ENCODE measurements at places on chromosomes 7 and 10.

- no peak for DNase-seq
Observed at GRCh38 chr10:9860045-9860444, 1157.6 kb upstream of the CELF2 start.

GRCh38 chr7:39838326-39838725 is 111.7 kb upstream of the CDK13 start:
- DNase-seq, result no peak

- DNase-seq, result no peak
Observed at GRCh38 chr10:124364674-124365073, 54.0 kb downstream of the OAT start.

DNA sequence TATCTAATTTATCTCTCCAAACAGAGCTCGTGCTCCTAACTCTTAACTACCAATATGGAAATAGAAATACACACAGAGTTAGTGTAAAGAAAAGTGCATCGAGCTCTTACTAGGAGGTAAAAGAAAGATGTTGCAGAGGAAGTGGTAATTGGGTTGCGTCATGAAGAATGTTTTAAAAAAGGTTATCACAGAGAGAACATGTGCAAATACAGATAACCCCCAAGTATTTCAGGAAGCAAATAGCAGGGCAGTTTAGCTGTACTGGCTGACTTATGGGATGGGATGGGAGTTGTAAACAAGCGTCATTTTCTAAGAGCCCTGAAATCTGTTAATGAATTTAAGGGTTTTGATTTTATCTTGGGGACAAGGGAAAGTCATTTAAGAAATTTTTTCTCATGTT is 153.9 kb downstream of the AGMO start:
- no peak for DNase-seq

DNA sequence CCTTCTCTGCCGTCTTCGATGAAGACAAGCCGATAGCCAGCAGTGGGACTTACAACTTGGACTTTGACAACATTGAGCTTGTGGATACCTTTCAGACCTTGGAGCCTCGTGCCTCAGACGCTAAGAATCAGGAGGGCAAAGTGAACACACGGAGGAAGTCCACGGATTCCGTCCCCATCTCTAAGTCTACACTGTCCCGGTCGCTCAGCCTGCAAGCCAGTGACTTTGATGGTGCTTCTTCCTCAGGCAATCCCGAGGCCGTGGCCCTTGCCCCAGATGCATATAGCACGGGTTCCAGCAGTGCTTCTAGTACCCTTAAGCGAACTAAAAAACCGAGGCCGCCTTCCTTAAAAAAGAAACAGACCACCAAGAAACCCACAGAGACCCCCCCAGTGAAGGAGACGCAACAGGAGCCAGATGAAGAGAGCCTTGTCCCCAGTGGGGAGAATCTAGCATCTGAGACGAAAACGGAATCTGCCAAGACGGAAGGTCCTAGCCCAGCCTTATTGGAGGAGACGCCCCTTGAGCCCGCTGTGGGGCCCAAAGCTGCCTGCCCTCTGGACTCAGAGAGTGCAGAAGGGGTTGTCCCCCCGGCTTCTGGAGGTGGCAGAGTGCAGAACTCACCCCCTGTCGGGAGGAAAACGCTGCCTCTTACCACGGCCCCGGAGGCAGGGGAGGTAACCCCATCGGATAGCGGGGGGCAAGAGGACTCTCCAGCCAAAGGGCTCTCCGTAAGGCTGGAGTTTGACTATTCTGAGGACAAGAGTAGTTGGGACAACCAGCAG is 60.4 kb upstream of the BTBD16 start:
- no peak for DNase-seq

DNA sequence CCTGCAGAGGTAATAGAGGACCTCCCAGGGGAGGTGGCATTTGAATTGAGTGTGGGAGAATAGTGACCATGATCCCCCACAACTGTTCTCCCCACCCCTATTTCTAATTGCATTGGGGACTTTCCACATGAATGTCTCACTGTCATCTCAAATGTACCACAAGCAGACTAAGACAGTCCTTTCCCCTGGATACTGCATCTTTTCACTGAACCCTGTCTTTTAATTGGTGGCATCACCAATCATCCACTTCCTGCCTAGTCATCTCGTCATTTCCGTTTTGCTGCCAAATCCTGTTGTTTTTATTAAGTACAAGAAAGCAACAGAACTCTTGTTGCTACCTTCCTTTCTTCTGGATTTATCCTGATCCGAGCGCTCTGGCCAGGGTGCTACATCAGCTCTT is 120.3 kb downstream of the NRP1 start:
- DNase-seq, result no peak

GRCh38 chr7:24442170-24442777 is 131.0 kb upstream of the PALS2 start:
- DNase-seq, result no peak

- DNase-seq, result no peak
Observed at GRCh38 chr10:94288361-94289101, 74.2 kb downstream of the NOC3L start.

DNA sequence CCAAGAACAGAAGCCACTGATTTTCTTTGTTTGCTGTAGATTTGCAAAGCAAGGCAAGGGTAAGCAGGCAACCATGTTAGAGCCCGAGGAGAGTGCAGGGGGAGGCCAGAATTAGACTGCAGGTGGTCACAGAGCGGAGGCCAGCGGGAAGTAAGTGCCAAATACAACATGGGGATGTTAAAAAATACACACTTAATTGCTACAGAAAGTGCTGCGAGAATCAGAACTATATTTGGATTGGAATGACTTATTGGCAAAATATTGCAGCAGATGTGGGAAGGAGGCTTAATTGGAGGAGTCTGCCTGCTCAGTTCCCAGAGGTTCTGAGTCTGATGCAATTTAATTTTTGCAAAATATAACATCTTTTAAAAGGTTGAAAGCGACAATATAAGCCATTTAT is 49.7 kb upstream of the ADCY1 start:
- no peak for DNase-seq

- no peak for DNase-seq
Observed at GRCh38 chr10:125775491-125776106, at the start of gene MMP21. Gene MMP21 (minus strand): TSS chr10:125775821. CDS start chr10:125775821, 0 bp downstream.

- DNase-seq, result no peak
Observed at GRCh38 chr7:151597541-151598444, 78.1 kb upstream of the RHEB start.

- DNase-seq, result no peak
Observed at GRCh38 chr10:33234831-33235237, 99.6 kb downstream of the NRP1 start.

DNA sequence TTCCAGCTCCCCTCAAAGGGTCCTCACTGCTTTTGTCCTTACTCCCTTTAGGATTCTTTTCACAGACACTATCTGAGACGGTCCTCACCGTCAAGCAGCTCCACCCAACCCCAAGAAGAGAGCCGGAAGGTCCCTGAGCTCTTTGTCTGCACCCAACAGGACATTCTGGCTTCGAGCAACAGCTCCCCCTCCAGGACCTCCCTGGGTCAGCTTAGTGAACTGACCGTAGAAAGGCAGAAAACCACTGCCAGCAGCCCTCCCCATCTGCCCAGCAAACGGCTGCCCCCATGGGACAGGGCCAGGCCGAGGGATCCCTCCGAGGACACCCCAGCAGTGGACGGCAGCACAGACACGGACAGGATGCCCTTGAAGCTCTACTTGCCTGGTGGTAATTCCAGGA is 19.9 kb downstream of the MINDY4 start:
- DNase-seq, result no peak

- no peak for DNase-seq
Observed at GRCh38 chr7:7923818-7924217, 44.8 kb upstream of the GLCCI1 start.

- peak; percentile 27 for DNase-seq
Observed at GRCh38 chr7:75638594-75639070, 100.1 kb downstream of the HIP1 start.

DNA sequence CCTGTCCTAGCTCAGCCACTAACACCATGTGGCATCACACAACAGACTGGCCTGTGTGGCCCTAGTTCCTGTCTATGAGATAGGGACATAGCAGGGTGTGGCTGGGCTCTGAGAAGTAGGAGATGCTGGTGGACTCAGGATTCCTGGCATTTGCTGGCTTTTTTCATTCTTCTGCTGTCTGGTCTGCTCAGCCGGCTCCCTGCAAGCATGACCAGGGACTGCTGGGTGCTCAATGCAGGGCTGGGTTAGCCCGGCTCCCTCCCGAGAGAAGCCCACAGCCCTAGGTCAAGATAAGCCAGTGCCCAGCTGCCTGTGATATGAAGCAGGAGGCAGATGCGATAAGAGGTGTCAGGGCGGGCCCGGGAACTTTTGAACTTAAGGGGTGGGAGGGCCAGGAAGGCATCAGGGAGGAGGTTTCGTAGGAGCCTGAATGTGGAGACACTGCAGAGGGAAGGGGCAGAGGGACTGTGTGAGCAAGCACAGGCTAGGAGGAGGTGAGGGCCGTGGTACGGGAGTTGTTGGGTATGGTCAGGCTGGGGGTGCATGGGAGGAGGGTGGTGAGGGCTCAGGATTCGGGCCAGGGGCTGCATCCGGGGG is 3.5 kb downstream of the AQP1 start:
- no peak for DNase-seq

GRCh38 chr7:65338346-65338745 is 35.3 kb upstream of the ZNF92 start:
- DNase-seq, result no peak

DNA sequence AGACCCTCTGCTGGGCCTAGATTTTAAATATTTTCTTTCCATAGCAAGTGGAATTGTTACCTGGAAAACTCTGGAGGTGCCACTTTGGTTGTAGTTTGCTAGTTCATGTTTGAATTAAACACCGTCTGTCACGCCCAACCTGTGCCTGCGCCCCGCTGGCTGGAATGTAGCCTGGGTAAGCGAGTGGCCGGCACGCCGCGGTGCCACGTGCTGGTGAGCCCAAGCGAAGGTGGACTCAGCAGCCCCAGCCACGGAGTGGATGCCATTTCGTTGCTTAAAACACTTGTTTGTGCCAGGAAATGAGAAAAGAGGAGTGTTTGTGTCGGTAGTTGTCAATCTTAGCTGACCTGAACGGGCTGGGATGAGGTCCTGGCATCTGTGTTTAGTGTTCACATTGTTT is 2.7 kb downstream of the GET4 start:
- no peak for DNase-seq

GRCh38 chr10:127320176-127320575 is 123.8 kb upstream of the INSYN2A start:
- DNase-seq, result no peak

DNA sequence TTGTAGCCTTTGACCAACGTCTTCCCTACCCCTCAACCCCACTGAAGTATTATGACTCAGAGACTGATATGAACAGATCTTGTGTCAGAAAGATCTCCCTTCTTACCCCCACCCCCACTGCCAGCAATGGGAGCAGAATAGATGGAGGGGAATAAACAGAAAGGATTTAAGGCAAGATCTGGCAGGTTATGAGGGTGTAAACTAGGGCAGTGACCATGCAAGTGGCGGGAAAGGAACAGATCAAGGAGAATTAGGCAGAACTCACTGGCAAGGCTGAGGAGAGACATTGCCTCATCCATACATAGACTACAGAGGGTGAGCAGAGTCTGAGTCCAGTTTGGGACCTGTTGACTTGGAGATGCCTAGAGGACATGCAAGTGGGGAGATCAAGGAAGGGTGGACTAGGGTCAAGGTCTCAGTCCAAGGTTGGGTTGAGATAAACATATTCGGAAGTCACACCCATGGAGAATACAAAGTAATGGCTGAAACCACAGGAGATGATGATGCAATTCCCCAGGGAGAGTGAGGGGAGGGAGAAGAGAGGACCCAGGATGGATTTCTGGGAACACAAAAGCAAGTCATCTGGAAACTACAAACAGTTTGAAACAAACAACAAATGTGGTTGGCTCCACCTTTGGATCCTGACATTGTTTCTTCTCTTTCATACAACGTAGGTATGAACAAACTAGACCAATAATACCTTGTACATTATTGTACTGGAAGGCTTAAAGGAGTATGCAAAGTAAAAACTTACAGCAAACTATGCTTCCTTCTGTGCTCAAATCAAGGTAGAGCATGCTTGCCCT is 44.9 kb upstream of the IL6 start:
- no peak for DNase-seq

- DNase-seq, result no peak
Observed at GRCh38 chr10:16518822-16519221, 2.9 kb downstream of the C1QL3 start.

DNA sequence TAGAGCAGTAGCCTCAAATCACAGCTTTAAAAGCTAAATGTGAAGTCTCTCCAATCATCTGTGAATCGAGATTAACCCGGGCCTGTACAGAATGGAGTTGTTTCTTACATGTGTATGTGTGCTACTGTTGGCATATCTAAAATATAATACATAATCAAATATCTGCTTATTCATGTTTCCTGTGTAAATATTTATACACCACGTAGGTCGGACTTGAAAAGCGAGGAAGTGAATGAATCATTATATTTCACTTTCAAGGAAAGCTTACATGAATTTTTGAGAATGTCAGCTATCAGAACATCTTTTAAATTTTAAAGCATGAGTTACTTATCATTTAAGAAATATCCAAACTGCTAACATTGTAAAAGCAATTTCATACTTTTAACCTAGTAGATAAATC is 233.3 kb downstream of the SLC25A13 start:
- no peak for DNase-seq

- no peak for DNase-seq
Observed at GRCh38 chr10:125147971-125148439, 12.4 kb downstream of the CTBP2 start.

GRCh38 chr7:44395067-44395466 is 69.7 kb upstream of the CAMK2B start:
- DNase-seq, result no peak

GRCh38 chr10:89206402-89207180 is 526 bp downstream of the CH25H start:
- DNase-seq, result peak; percentile 16

DNA sequence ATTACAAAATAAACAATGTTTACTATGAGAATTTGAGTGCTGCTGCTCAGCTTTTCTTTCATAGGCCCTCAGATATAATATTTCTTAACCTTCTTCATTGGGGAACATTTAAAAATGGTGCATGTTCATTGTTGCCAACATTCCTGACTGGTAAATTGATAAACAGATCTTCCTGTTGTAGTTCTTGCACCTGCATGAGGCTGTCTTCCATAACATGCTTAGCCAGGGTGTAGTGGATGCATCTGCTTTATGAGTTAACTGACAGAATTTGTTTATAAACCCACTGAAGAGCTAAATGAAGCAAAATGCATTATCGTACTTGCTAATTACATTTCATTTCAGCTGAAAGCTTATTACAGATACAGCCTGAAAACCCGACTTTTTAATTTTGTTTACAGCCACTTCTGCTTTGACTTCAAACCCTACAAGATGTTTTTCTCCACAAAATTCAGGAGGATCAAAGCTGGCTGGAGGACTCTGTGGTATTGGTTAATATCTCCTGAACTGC is 177.2 kb downstream of the SEM1 start:
- DNase-seq, result no peak

- DNase-seq, result no peak
Observed at GRCh38 chr7:3197567-3198213, 103.4 kb upstream of the SDK1 start.

- no peak for DNase-seq
Observed at GRCh38 chr10:22494007-22494406, 148.7 kb downstream of the SPAG6 start.

DNA sequence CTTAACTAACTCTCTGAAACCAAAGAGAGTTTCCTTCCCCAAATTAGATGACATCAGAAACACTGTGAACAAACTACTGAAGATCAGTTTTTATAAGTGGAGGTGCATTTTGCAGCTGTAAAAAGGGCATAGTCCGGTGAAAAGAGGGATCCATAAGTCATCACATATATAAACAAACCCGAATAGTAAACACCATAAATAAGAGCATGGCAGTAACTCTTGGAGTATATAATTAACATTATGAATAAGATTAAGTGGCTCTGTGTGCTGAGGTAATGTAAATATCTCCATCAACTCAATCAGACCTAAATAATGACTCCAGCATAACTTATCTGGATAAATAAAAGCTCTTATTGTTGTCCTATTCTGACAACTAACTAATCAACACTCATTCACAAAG is 43.0 kb upstream of the SHTN1 start:
- DNase-seq, result no peak
